ENCODE measurements at places on chromosomes 2 and 18.

DNA sequence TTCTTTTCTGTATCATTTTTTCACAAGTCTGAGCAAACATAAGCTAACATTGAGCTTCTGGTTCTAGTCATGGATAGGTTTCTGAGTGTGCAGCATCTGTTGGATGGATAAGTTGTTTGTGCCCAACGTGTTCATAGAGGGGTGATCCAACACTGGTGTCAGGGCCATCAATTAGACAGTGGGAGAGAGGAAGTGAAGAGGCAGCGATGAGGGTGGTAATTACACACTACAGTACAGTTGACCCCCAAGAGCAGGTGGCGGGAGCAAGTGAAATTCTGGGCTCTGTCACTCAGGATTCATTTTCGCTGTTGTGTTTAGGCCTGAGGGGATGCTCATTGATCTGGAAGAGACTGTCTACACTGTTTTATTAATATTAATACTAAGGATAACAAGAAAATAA lies 180.0 kb upstream of the CXCR4 start:
- DNase-seq, result no peak

DNA sequence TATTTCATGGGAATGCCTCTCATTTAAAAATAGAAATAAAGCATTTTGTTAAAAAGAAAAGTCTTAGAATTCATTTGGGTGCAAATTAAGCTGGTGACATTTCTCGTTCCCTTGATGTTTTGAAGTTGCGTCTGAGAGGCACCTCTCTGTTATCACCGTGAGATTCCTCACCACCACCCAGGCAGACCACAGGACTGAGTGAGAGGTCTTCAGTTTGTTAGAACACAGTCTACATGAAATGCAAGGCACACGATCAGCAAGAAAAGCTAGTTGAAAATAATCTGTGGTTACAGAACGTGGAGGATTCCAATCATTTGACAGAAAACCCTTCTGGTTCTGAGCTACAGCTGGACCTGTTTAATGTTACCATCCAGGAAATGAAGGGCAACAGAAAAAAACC lies 116.0 kb downstream of the UXS1 start:
- DNase-seq, result no peak

DNA sequence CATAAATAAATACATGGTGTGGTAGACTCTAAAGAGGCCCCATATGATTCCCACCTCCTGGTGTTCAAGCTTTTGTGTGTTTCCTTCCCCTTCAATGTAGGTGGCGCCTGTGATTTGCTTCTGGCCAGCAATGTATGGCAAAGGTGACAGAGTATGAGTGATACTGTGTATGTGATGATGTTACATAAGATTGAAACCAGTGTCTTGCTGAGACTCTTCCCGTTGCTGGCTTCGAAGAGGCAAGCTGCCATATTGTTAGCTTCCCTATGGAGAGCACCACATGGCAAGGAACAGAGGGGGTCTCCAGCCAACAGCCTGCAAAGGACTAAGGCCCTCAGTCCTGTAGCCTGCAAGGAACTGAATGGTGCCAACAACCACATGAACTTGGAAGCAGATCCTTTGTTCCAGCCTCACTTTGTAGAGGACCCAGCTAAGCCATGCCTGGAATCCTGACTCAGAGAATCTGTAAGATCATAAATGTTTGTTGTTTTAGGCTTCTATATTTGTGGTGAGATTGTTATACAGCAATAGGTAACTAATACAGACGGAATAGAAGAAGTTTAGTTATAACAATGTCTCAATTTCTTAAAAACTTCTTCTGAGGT lies 1.7 kb upstream of the SMAD4 start:
- no peak for DNase-seq

- DNase-seq, result no peak
Measured at GRCh38 chr2:207951734-207952470, 73.4 kb downstream of the PLEKHM3 start.

GRCh38 chr2:9771481-9772017 lies 71.7 kb upstream of the TAF1B start:
- no peak for DNase-seq

- DNase-seq, result no peak
Measured at GRCh38 chr2:105886029-105886454, 141.3 kb downstream of the NCK2 start.

- no peak for DNase-seq
Measured at GRCh38 chr18:78123144-78123909, 856.3 kb upstream of the SALL3 start.

DNA sequence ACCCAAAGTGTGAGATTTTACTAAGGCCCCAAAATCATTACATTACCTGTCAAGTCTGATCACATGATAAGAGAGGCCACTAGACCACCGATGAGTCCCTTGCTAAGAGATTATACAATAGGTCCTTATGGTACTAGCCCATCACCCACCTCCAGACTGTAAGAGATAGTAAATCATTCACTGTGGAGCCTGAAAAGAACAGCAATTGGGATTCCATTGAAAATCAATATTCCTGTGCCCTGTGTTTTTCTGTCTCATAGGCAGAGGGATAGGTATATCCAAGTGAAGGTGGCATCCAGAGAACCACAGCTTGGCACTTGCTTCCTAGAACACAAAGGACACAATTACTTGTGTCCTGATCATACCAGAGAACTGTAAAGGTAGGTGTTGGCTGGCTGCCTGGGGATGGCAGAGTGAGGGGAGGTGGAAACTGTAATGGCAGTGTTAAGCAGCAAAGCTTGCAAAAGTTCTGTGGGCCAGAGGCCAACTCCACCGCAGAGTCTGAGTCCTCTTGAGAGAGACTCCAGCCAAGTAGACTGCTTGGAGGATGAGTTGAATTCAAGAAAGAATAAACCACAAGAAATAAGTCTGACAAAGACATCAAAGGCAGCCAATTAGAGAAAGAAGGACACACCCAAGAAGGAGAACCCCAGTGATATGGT lies 102.0 kb upstream of the PIEZO2 start:
- no peak for DNase-seq

- no peak for DNase-seq
Measured at GRCh38 chr18:34048423-34048822, 176.3 kb downstream of the NOL4 start.

- no peak for DNase-seq
Measured at GRCh38 chr2:51111532-51111931, 79.6 kb upstream of the NRXN1 start.

DNA sequence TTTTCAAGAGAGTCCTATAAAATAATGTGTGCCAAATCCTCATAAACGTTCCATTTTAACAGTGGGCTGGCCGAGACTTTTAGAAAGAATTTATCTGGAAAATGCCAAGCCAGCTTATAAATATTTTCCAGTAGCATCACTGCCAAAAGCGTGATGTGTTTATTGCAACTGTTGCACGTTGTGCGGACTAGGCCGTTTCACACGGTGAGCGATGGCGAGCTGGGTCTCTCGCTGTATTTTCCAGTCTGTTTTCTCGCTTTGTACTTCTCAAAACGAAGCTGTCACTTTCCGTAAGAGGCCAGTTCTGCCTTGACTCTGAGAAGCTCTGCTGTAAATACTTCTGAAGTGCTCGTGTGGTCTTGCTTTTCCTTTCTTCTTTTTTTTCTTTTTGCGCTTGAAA lies 65.0 kb upstream of the ZNF236 start:
- no peak for DNase-seq

- DNase-seq, result peak; percentile 52
Measured at GRCh38 chr18:10490401-10491165, 35.2 kb upstream of the NAPG start.
